ENCODE measurements at places on chromosomes 7 and 10. TPM values are rescaled to one million over a fixed set of nuclear protein-coding genes. Genes with fewer than 3 reads are reported as not detected.

GPRIN2 gene
- not detected for total RNA-seq

CWF19L1 gene
- 15.4 TPM for total RNA-seq

BAMBI gene
- total RNA-seq = 112 TPM

GPR158 gene
- 0.09 TPM for total RNA-seq

PDGFA gene
- total RNA-seq = 23.7 TPM

SPDYE8 gene
- not detected for total RNA-seq

SRRM3 gene
- total RNA-seq = 2.7 TPM

ANXA8L1 gene
- total RNA-seq = 9.3 TPM

NPFFR1 gene
- not detected for total RNA-seq

CYP51A1 gene
- total RNA-seq = 166 TPM

MAD1L1 gene
- 20.3 TPM for total RNA-seq

CHPF2 gene
- 89.6 TPM for total RNA-seq

CARD11 gene
- 0.70 TPM for total RNA-seq

ING3 gene
- total RNA-seq = 6.9 TPM

TMEM178B gene
- under 0.01 TPM for total RNA-seq

UCN3 gene
- not detected for total RNA-seq

LIPK gene
- not detected for total RNA-seq

TEX36 gene
- not detected for total RNA-seq

TAS2R5 gene
- total RNA-seq = 0.47 TPM

MYH16 gene
- total RNA-seq = not detected

KEL gene
- not detected for total RNA-seq

TMEM254 gene
- total RNA-seq = 11.6 TPM

NRCAM gene
- total RNA-seq = 31.8 TPM

HECW1 gene
- total RNA-seq = 0.35 TPM

LEP gene
- total RNA-seq = 1.7 TPM

CCL24 gene
- total RNA-seq = not detected
